Vein endothelial cell (primary cell): ENCODE measurements at places on chromosomes 7 and 10. TPM values are rescaled to one million over a fixed set of nuclear protein-coding genes. Genes with fewer than 3 reads are reported as not detected.

PKD2L1 gene
- total RNA-seq = not detected in 2 replicates

CALHM3 gene
- not detected in 2 replicates for total RNA-seq

IGF2BP3 gene
- 111 and 128 TPM in 2 replicates for total RNA-seq

CYP2C19 gene
- not detected in 2 replicates for total RNA-seq

RPS24 gene
- 2,056 and 2,506 TPM in 2 replicates for total RNA-seq

VWDE gene
- total RNA-seq = not detected in 2 replicates

ANKRD61 gene
- total RNA-seq = not detected in 2 replicates

ZNF488 gene
- total RNA-seq = 0.10 and 0.33 TPM in 2 replicates

TRPV5 gene
- total RNA-seq = 0.10 TPM in 1 of 2 replicates, not detected in the other
